Stimulated activated CD8-positive, alpha-beta memory T cell treated with anti-CD3 and anti-CD28 coated beads, Interleukin-15, amount 100 ng/mL, for 48 hours (primary cell): ENCODE measurements at places on chromosomes 3 and 15.

DNA sequence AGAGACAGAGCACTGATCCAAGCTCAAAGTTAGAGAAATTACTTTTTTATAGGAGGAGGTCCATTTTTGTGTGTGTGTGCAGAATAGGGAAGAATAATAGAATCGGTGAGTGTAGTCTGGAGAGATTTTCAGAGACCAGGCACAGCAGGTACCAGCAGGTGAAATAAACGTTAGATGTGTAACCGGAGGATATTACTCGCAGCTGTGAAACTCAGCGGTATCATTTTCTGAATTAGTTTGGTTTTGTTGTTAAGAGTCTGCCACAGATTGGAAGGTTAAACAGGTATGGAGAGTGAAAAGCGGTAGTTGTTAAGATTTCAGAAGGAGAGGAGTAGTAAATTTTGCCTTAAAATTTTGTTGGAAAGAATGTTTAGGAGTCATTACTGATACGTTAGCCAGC, 69.9 kb downstream of the RGMA start:
- DNase-seq: no peak

GRCh38 chr15:95267481-95267880, 1036.1 kb downstream of the MCTP2 start:
- DNase-seq: no peak

GRCh38 chr15:45995800-45996199, 361.0 kb downstream of the SQOR start:
- DNase-seq: no peak

DNA sequence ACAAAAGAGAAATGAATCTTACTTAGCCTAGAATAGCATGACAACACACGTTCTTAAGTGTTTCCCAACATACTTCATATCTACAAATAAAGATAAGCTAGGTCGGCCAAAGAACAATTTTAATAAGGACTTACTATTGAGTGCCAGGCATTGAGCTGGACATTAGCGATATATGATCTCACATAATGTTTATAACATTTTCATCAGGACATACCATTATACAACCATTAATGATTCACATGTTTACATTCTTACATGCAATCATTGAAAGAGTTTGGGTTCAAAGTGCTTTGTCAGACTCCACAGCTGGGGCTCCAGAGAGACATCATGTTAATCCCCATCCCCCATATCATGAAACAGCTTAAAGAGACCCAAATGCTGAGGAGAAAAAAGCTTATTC, 189.0 kb downstream of the STT3B start:
- DNase-seq: no peak

GRCh38 chr3:142040941-142041491, 108.3 kb downstream of the TFDP2 start:
- DNase-seq: no peak

- DNase-seq: no peak
Observed at GRCh38 chr3:88231207-88231606, 81.4 kb downstream of the C3orf38 start.

DNA sequence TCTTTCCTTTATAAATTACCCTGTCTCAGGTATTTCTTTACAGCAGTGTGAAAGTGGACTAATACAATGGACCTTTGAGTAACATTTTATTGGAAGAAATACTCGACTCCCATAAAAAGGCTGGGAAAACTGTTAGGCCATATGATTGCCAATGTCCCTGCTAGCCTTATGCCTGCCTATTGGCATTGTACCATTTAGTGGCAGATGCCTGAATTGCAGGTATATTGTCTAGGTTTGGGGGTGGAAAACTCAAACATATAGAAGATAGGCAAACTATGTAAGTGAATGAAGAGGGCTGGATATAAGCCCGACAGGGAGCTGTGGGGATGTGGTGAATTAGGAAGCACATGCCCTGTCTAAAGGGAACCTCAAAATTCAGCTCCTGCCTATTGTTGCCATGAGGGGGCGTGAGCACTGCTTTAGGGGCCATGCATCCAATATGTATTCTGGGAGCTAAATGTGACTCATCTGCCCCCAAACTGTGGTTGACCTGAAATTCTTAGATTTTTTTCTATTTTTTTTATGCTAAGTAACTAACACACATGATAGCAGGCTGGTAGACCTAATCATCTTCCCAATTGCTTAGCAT, 65.2 kb upstream of the TRA2B start:
- no peak for DNase-seq

DNA sequence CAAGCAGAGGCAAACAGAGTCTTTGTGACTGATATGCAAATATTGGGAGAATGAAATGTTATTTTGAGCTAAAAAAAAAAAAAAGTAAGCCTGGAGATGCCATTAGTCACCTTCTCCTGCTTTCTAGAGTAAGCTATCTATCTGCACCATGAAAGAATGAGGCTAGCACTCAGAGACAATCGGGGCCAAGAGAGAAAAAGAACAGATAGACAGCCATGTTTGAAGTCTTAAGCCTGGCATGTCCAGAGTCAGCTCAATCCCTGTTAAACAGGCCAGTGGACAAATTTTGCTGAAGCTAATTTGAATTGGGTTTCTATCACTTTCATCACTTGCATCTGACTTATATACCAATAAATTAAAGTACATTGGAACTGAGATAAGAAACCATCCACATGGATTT, 204.4 kb downstream of the SLC9A9 start:
- DNase-seq: no peak
